Activated naive CD4-positive, alpha-beta T cell (primary cell): ENCODE measurements at places on chromosomes 11 and 22.

- no peak for DNase-seq
These were observed 678 bp downstream of the CD248 start for GRCh38 chr11:66315921-66316811.

DNA sequence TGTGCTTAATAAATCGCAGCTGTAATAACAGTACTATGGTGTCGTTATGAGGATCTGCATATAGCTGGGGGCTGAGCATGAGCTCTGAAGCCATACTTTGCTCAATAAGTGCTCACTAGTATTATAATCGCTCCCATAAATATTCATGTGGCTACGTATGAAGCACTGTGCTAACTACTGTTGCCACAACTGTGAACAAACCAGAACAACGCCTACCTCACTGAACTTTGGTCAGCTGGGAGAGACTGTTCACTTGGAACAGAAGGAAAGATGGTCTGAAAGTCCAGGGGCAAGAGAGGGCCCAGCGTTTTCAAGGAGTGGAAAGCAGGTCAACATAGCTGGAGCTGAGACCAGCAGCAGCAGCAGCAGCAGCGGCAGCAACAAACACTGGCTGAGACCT is 141.6 kb downstream of the EFCAB6 start:
- DNase-seq, result no peak

GRCh38 chr11:69295995-69296889 is 2.3 kb downstream of the MYEOV start:
- no peak for DNase-seq

DNA sequence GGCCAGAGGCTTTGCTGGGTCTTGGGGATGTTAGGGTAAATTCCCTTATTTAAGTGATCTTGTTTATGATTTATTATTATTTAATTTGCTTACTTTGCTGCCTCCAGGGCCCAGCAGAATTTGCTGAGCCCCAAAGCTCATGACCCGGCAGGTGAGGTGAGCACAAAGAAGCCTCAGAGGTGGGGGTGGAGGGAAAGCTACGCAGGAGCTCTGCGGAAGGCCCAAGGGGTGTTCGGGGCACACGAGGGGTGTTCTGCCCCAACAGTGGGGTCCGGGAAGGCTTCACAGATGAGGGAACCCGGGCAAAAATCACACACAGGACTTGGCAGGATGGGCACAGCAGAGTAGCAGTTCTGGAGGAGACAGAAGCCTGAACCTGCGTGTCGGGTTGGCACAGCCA is 6.7 kb upstream of the LINC01488 start:
- DNase-seq, result no peak
